CD4-positive, CD25-positive, alpha-beta regulatory T cell (primary cell): ENCODE measurements at places on chromosomes 3 and 15. TPM values are rescaled to one million over a fixed set of nuclear protein-coding genes. Genes with fewer than 3 reads are reported as not detected.

DNA sequence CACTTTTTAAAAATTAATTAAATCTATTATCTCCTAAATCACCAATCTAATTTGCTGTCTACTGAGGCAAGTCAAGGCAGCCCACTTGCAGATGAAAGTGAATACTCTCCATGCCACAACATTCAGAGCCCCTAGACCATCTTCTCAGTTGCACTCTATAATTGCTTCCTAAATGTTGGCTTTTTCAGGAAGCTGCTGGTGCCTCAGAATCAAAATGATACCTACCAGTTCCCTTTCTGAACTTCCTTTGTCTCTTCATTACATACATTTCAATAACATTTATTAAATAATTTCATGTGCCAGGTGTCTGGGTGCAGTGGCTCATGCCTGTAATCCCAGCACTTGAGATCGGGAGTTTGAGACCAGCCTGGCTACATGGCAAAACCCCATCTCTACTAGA lies 124.1 kb downstream of the SERPINI1 start:
- DNase-seq, result no peak

GRCh38 chr3:138186803-138187295 lies 252 bp upstream of the ARMC8 start:
- peak; percentile 89 for DNase-seq

- no peak for DNase-seq
Observed at GRCh38 chr15:71669688-71670087, 140.7 kb upstream of the NR2E3 start.

The GOLGA8O gene
- polyA plus RNA-seq, result not detected

GRCh38 chr15:81288040-81288439 lies 35.9 kb downstream of the STARD5 start:
- DNase-seq, result no peak

DNA sequence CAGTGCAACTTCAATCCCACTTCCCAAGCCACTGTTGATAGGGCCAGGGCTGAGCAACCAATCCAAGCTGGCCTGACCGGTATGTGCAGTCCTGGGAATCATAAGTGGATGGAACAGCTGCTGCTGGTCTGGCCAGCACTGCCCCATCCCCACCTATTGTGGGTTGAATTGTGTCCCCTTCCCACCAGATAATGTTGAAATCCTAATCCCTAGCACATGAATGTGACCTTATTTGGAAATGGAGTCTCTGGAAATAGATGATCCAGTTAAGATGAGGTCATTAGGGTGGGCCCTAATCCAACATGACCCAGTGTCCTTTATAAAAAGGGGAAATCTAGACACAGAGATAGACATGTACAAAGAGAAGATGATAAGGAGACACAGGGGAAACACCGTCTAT lies 13.7 kb upstream of the PDIA5 start:
- DNase-seq, result no peak

The CD276 gene
- polyA plus RNA-seq, result not detected

DNA sequence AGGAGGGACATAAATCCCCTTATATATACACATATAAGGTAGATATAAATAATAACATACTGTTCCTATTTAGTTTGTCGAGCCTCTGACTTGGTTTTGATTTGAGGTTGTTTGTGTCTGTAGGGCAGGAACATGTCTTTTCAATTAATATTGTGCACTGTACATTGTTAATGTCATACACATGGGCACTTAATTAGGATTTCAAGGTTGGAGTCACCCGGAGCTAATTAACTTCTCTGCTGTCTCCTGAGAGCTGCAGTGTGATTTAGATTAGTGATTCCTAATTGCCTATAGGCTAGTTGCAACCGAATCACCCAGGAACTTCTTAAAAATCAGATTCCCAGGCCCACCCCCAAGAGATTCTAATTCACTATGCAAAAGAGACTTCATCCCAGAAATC lies 50.4 kb upstream of the FILIP1L start:
- no peak for DNase-seq

The ISL2 gene
- polyA plus RNA-seq, result not detected

DNA sequence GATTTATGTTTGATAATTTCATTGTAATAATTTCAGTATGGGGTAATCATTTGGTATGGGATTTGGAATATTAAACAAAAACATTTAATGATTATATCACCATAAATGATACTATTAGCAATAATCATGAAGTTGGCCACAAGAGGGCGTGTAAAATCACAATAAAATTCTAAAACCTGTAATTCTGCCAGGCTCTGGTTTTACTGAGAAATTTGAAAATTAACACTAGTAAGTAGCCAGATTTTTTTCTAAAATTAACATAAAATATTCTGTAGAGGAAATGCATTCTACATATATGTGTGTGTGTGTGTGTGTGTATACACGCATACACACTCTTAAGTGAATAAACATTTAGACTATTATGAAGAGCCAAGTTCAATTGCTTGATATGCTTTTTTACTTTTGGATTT lies 40.5 kb downstream of the FEZF2 start:
- no peak for DNase-seq

The KNG1 gene
- not detected for polyA plus RNA-seq

DNA sequence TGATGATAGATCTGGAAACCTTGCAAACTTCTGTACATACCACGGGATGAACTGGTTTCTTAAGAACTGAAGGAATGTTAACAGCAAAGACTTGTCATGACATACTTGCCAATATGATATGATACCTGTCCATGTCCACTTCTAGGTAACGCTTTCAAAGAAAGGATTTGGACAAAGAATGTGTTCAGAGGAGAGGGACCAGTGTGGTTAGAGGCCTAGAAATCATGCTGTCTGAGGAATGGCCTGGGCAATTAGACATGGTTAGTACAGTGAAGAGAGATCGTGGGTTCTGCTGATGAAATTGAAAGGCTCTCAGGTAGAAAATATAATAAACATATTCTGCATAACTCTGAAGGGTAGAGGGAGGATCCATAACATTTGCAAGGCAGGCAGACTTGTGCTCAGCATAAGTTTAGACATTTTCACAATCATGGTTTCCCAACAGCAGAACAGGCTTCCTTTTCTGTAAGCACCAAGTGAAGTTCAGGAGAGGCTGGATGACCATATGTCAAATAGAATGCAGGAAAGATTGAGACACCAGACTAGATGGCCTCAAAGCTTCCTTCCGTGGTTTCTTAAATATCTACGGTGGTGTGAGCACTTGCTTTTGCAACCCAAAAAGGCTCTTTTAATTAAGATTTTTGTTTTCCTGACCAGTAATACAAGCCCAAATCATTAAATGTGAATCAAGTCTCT lies 39.9 kb downstream of the TGFBR2 start:
- DNase-seq, result no peak

The DLEC1 gene
- 0.65 TPM for polyA plus RNA-seq

DNA sequence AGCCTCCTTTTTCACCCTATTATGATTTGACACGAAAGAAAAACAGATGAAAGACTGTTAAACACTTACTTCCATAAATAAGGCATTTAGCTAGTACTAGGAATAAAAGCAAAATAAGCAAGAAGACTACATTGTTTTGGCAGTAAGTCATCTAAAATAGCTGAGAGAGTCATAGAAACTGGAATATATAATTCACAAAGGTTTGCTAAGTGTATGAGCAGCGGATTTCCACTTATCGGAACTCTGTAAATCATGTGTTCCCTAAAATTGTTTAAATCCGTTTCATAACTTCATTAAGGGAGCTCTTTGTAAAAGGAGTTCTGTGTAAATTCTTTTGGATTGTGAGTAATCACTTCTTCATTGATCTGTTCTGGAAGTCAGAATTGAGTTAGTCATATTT lies 202.5 kb upstream of the CBLB start:
- no peak for DNase-seq

The C15orf61 gene
- 9.9 TPM for polyA plus RNA-seq

The CCDC39 gene
- polyA plus RNA-seq, result not detected

GRCh38 chr3:71064291-71064955 lies 519.1 kb downstream of the FOXP1 start:
- DNase-seq, result peak; percentile 85

DNA sequence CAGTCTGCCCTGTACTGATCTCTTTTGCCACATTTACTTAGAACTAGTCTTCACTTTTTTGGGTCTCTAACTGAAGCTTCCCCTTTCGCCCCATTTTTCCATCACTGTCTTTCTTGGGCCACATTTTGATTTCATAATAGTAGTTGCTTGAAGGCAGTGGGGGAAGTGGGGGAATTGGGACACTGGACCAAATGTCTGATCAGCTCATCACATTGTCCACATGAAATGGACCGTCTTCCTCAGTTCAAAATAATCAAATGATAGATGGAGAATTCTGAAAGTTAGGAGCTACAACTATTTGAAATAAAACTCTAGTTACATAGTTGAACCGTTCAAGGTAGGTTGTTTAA lies 747 bp downstream of the PDCD6IP start:
- DNase-seq, result no peak

- no peak for DNase-seq
Observed at GRCh38 chr3:183533412-183534132, 21.9 kb downstream of the KLHL6 start.

DNA sequence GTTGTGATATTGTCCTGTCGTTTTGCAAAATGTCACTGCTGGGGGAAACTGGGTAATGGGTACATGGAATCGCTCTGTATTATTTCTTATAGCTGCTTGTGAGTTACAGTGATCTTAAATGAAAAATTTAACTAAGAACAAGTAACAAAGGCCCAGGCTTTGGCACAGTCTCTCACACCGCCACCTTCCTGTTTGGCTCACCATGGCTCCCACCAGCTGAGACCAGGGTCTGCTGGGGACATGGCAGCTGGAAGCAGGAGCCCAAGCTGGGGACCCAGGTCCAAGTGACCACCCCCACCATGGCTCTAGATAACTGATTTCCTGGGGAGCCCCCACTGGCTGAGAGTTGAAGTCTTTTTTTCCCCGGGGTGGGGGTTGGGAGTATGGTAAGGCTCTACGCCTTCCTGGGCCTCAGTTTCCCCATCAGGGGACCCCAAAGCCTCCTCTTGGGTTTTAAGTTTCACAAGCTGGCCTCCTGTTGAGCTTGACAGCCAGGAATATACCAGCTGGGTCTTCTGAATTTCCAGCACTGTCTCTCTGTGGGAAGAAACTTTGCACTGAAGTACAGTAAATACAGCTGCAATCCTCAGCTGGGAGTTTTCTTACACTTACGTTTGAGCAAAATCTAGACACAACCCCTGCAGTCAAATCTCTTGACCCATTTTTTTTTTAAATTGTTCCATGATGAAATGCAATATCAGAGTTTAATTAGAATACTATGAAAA lies 26.1 kb downstream of the ABTB1 start:
- DNase-seq, result no peak

The IMPG2 gene
- polyA plus RNA-seq, result not detected

DNA sequence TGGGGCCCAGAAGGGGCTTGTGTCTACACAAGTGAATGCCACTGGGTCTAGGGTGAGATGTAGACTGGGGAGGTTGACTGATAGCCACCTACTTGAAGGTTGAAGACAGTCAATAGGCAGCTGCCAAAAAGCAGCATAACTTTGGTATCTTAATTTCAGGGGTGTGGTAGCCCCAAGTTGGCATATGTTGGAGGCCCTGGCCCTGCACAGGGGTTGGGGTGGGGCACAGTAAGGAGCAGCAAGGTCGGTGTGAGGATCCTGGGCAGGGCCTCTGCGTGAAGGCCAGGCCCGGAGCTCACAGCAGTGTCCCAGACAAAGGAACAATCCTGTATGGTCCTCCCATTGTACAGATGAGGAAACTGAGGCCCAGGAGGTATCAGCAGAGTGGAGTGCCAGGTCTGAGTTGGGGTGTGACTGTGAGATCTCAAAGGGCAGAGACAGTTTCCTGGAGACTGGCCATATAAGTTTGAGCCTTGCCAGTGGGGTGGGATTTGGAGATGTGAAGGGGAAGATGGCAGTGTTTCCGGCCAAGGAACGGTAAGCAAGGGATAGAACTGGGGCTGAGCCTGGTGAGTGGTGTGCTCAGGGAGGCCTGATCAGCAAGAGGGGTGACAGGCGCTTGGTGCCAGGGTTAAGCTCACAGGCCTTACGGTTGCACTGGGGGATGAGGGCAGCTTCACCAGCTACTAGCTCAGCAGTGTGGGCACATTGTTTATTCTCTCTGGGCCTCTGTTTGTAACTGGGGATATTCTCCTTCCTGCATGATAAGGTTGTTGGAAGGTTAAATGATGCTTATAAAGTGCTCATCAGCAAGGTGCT lies 1.7 kb downstream of the KLHL40 start:
- no peak for DNase-seq

- DNase-seq, result no peak
Observed at GRCh38 chr15:99732751-99733267, 428 bp downstream of the LYSMD4 start.

DNA sequence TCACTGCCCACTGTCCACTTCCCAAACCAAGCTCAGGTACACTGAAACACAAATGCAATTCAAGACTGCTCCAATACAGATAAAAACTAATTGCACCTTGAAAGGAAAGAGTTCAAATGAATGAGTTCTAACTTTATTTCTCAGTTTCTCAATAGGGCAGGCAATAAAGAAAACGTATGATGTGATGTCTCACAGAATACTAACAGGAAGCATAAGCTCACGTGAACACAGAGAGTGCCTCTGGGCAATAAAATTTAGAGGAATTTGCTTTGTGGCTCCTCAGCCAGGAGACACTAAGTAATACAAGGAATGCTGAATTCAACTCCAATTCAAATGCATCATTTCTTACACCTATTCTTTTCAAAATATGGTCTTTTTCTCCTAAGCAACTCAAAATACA lies 82.3 kb upstream of the OCA2 start:
- DNase-seq, result no peak

DNA sequence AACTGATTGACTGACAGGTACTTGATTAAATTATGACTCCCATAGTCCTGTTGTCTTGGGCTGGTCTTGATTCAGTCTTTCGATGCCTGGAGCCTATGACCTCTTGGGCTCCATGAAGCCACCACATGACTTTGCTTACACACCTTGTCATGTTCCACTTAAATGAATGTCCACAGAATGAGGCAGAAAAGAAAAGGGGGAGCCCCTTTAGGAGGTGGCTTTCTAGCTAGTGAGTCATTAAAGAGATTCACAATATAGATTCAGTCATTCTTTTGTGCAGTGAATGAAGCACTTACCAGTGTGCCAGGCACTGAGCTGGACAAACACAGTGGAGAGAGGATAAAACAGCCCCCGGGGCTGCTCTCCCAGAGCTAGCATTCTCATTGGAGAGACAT lies 17.1 kb downstream of the VIPR1 start:
- DNase-seq, result no peak

DNA sequence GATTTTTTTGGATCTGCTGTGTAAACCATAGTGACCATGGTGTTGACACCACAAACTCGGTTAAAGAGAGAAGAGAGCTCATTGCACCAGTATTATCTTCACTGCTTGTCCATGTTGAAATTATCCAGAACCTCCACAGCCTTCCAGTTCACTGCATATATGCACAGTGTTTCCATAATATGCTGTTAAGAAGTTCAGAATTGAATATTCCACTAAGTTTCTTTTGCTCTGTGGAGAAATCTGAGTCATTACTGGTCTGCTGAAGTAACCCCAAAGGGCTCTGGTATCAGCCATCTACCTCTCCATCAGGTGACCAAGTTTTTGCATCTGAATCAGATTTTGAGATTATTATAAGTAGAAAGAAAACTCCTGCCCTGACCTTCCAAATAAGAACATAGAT lies 143.5 kb downstream of the LRRC3B start:
- no peak for DNase-seq

- DNase-seq, result no peak
Observed at GRCh38 chr3:117045143-117045542, 335.6 kb downstream of the TUSC7 start.

The LRRK1 gene
- polyA plus RNA-seq, result not detected

The ITIH4 gene
- polyA plus RNA-seq, result 1.1 TPM

GRCh38 chr3:8553405-8553804 lies 51.8 kb downstream of the LMCD1 start:
- no peak for DNase-seq

GRCh38 chr3:188939814-188940572 lies 231.8 kb upstream of the TPRG1 start:
- DNase-seq, result no peak
